ENCODE measurements at places on chromosomes 13 and 19.

GRCh38 chr13:93680329-93680728, 453.7 kb downstream of the GPC6 start:
- no peak for DNase-seq

GRCh38 chr13:112693831-112694497, 4.1 kb downstream of the ATP11A start:
- peak; percentile 52 for DNase-seq

GRCh38 chr19:734716-735115, 16.2 kb upstream of the MISP start:
- DNase-seq: no peak

DNA sequence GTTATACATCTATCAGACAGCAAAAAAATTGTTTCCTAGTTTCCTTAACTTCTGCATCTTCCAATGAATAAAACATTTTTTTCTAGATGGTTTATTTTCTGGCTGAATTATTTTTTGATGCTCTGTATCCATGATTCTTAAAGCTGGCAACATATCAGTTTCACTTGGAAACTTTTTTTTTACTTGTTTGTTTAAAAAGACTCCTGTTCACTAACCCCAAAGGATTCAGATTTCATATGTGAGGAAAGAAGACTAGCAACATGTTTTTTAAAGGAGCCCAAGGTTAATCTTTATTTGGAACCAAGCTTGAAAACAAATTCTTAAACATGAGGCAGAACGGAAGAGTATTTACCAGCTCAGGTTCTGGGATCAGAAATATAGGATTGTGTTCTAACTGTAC, 632.3 kb downstream of the SLITRK6 start:
- DNase-seq: no peak

- no peak for DNase-seq
These were observed 16.2 kb upstream of the MIR17HG start for GRCh38 chr13:91331047-91331915.

GRCh38 chr19:41355035-41355434, 1.3 kb upstream of the TGFB1 start:
- DNase-seq: no peak

GRCh38 chr19:7738023-7738422, 6.1 kb upstream of the CLEC4G start:
- no peak for DNase-seq

GRCh38 chr13:39970177-39970846, 314.9 kb downstream of the COG6 start:
- DNase-seq: no peak

DNA sequence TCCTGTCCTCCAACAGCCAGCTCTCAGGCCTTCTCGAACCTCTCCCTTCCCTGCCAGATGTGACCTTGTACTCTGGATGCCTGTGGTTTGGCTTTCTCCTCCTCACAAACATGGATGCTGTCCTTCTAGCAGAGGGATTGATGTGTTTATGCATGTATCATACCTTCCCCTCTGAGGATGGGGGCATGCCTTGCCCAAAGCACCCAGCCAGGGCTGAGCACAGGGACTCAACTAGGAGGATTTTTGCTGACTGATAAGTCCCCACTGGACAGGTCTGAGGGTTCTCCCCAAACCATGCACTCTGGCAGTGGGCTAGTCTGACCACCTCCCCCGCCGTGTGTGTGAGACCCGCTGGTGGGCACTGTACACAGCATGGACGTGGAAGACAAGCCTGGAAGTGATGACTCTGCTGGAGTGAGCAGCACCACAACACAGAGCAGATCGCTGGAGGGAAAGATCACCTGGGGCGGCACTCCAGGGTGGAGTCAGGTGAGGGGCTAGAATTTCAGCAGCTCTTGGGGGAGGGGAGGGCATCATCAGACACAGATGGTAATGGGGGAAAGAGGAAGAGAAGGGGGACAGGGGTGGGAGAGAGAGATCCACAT, 360.3 kb upstream of the ZNF507 start:
- DNase-seq: no peak

DNA sequence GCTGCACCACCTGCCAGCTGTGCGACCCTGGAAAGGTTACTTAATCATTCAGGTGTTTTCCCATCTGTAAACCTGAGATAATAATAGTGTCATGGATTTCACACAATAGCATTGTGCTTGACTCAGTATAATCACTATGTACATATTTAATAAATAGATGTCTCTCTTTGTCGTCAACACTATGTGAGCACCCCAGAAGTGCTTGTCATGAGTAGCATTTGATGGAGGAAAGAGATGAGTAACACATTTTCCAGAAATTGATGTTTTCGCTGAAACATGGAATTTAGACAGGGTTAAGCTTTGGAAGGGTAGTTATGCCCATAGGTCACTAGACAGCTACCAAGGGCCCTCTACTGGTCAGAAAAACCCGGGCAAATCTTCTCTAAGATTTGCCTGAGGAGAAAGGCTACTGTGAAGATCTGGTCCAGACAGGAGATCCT, 9.5 kb upstream of the MBNL2 start:
- no peak for DNase-seq

- no peak for DNase-seq
These were observed 147.0 kb upstream of the RNF113B start for GRCh38 chr13:98324105-98324504.

- no peak for DNase-seq
These were observed 545.5 kb downstream of the UQCRFS1 start for GRCh38 chr19:28667348-28667977.

DNA sequence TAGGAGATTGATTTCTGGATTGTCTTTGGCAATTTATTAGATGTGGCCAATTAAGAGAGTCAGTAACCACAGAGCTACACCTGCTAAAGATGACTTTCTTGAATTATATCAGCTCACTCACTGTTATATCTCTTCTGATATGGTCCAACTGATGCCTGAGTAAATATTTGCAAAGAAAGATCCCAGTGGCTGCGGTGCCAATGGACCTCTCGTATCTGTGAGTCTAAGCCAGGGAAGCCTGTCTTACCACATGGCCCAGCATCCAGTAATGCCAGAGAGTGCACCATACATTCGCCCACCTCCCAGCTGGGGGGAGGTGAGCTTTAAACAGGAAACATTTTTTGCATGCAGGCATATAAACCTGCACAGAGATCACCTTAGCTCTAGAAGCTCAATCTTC, 82.7 kb upstream of the SLC15A1 start:
- no peak for DNase-seq

- DNase-seq: no peak
These were observed 139.7 kb downstream of the FLT1 start for GRCh38 chr13:28355046-28355821.
